Right forelimb (tissue), 1 donor: ENCODE measurements at places on chromosomes 5 and 9.

DNA sequence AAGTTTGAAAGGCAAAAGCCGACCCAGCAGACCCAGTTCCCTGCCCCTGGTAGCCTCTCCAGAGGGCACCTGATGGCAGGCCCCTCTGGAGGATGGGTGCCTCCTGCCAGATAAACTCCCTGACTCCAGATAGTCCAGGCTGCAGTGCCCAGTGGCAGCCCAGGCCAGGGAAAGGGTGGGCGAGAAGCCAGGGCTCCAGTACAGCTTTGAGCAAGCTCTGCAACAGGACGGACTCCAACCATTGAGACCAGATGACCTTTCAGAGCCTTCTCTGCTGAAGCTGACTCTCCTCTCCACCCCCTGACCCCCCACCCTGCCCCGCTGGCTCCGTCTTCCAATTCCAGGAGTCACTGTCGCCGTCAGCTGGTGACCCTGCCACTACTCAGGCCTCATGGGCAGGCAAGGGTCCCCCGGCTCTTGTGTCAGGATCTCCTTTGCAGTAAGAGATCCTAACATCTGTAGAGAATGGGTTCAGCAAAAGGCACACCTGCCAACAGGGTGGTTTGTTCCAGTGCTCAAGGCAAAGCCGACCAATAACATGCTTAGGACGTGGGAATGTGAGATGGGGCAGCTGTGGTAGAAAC lies 15.5 kb upstream of the FCN1 start:
- DNase-seq = no peak

- DNase-seq = no peak
Measured at GRCh38 chr5:80516826-80517225, 28.9 kb downstream of the FAM151B start.

DNA sequence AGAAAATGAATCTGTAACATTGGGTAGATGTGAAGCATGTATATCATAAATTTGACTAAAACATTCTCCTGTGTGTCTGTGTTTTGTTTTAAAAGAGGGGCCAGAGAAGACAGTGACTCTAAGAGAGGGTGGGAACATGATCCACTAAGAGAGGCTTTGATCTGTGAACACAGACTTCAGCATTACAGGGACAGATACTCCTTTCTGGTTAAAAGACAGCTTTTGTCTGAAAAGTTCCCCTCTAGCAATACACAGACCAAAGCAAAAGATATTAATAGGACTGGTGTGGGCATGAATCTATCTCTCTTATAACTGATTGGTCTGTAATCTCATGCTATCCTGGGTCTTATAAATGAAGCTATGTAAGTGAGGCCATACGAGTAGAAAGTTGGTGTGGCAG lies 150.9 kb downstream of the NUDT12 start:
- DNase-seq = no peak

GRCh38 chr9:92978345-92978875 lies 31.1 kb downstream of the FGD3 start:
- DNase-seq = no peak

- DNase-seq = no peak
Measured at GRCh38 chr5:65462139-65462705, 19.5 kb downstream of the ADAMTS6 start.

DNA sequence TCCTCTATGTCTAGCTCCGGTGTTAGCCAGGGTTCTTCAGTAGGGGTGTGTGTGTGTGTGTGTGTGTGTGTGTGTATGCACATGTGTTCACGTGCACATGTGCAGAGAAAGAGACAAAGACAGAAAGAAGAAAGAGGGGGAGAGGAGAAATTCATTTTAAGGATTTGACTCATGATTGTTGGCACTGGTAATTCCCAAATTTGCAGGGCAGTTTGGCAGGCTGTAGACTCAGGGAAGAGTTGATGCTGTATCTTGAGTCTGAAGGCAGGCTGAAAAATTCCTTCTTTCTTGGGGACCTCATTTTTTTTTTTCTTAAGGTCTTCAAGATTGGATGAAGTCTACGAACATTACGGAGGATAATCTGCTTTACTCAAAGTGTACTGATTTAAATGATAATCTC lies 335.7 kb downstream of the NSG2 start:
- no peak for DNase-seq

DNA sequence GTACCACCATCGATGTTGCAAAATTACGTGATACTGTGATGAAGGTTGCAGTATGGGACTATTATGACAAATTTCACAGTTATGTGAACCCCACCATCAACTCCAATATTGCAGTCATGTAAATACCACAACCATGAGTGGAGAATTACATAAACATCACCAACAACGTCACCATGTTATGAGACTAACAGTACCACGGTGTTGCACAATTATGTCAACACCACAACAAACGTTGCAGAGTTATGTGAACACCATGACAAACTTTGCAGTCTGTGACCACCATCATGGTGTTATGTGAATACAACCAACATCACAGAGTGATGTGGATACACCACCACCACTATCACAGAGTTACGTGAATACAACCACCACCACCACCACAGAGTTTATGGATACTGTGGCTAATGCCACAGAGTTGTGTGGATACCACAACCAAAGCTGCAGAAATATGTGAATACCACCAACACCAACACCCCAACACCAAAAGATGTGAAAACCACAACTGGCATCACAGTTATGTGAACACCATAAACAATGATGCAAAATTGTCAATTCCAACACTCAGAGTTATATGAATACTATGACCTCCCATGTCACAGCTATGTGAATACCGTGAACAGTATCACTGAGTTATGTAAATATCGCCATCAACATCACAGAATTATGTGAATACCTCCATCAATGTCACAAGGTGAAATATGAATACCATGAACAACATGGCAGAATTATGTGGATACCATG lies 62.4 kb downstream of the SHC3 start:
- DNase-seq = no peak

DNA sequence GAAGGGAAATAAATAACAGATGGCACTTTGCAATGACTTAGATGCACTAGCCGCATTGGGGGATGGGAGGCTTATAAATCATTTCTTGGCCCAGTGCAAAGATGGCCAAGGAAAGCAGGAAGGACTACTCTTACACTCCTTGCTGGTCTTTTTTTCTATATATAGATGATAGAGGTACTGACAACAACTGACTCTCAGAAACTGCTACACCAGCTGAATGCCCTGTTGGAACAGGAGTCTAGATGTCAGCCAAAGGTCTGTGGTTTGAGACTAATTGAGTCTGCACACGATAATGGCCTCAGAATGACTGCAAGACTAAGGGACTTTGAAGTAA lies 1.7 kb downstream of the CCNG1 start:
- no peak for DNase-seq

DNA sequence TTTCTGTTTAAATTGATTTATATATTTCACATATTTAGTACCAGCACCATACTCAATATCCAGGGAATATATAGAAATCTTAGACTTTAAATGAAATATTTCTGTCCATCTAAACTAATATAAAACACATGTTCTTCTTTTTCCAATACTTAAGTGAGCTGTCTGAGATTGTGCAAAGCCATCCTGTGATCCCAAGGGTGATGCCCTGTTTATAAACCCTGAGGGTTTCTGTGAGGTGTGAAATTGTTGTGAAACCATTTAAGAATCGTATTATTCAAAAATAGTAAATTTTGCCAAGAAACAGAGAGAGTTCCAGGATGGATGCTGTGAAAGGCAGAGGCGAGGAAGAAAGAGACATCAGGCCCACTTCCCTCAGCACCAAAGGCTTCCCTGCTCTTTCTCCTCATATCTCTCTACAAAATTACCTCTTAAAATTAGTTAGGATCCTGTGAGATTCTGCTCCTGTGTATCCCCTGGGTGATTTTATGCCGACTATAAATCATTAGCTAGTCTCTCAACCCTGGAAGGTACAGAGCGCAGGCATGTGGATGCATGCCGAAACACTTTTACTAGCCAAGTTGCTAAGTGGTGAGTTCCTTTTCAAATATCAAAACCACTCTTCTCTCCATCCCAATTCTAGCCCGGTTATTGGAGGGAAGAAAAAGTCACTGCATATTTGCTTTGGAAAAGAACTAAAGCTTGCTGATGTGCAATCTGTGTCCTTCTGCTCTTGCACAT lies 183.0 kb downstream of the GLIS3 start:
- no peak for DNase-seq

DNA sequence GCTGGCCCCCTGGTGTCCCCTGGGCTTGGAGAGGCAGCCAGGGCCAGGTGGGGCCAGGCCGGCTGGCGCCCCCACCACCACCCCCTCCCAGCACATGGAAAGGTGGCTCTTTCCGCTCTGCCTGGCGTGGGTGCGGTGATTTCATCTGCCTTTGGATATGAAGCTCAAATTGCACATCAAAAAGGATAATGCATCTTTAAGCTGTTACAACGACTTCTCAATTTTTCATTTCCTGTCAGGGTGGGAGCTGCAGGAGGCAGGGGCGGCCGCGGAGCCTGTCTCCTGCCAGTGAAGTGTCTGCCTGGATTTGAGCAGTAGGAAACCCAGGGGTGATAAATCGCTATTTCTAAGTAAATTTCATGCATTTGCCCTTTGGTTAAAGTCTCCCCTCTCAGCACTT lies 169.2 kb upstream of the MVB12B start:
- no peak for DNase-seq

GRCh38 chr5:122183098-122183787 lies 53.9 kb downstream of the ZNF474 start:
- no peak for DNase-seq

- no peak for DNase-seq
Measured at GRCh38 chr5:27516437-27516836, 478.1 kb upstream of the CDH9 start.

DNA sequence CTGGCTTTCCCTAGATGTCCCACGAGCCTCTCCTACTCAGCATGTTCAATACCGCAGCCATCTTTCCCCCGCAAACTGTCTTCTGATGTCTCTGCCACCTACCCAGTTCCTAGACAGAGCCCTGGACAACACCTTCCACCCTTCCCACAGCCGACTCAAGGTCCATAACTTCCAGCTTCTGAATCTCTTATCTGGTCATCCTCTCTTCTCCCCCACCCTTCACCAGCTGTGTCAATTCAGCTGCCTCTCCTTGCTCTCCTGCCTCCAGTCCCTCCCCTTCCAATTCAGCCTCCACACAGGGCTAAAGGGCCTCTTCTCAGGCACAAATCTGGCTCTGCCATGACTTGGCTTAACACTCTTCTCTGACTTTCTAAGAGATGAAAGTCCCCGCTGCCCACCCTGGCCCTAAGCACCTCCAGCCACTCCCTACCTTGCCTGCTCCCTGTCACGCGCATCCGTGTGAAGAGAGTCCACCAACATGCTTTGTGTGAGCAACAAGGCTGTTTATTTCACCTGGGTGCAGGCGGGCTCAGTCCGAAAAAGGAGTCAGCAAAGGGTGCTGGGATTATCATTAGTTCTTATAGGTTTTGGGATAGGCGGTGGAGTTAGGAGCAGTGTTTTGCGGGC lies 25.2 kb downstream of the AQP7 start:
- no peak for DNase-seq

DNA sequence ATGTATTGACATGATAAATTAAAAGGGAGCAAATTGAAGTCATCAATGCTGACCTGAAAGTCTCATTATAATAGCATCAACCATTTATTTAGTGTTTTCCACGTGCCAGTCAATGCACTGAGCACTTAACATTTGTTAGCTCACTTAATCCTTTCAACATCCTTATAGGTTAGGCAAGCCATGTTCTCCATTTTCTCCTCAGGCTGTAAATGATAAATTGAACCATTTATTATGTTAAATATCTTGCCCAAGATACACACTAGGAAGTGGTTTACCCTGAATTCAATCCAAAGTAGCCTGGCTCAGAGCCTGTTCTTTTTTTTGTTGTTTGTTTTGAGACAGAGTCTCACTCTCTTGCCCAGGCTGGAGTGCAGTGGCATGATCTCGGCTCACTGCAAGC lies 25.0 kb upstream of the SNX2 start:
- no peak for DNase-seq

DNA sequence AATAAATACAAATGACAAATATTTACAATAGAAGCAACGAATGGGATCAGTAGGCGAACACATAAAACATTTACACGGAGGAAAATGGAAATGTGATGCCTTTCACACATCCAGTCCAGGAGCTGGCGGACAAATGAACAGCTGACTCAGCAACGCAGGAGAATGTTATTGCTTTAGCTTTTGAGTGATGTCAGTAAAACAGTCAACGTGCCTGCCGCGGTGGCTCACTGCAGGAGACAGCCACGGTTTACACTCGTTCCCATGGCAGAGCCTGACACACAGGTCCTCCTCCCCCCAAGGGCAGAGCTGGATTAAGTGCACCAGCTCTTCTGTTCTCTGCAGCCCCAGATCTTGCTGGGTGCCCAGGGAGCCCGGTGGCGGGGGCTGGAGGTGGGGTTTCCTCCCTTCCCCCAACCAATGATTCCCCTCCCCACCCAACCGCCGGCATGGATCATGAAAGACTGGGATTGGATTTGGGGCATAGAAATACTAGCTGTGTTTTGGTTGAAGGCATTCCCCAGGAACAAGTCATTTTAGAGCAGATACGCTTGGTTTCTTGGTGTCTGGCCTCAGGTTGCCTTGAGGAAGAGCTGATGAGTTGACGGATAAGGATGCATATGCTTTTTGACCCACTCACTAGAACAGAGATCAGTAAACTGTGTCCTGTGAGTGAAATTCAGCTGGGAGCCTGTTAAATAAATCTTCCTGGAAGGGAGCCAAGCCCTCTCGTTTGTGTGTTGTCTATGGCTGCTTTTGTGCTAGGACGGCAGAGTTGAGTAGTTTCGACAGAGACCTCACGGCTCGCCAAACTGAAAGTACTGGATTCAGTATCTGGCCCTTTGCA lies 12.5 kb downstream of the STC2 start:
- peak; percentile 67 for DNase-seq

- DNase-seq = no peak
Measured at GRCh38 chr5:156474251-156474650, 147.3 kb downstream of the SGCD start.

GRCh38 chr5:78232163-78232562 lies 62.3 kb downstream of the AP3B1 start:
- no peak for DNase-seq

DNA sequence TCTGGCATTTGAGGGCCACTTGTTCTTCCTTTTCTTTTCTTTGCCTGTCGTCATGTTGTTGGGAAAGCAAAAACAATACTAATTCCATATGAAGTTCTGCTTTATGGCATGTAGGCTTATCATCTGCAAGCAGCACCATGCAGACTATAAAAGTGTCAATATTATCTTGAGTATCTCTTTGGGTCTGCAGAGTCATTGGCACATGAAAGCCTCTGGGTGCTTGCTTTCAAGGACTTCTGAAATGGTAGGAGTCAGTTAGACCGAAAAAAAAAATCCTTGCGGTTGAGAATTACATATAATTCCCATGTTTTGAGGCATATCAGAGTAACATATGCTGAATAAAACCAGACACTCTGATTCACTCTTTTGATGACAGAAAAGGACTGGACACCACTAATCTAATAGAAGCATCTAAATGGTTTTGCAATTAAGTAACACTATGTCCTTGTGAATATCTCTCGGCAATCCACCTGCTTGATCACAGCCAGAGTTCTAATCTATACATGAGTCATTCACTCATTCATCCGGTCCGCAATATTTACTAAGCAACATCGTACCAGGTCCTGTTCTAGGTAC lies 44.4 kb downstream of the GNAQ start:
- DNase-seq = no peak

DNA sequence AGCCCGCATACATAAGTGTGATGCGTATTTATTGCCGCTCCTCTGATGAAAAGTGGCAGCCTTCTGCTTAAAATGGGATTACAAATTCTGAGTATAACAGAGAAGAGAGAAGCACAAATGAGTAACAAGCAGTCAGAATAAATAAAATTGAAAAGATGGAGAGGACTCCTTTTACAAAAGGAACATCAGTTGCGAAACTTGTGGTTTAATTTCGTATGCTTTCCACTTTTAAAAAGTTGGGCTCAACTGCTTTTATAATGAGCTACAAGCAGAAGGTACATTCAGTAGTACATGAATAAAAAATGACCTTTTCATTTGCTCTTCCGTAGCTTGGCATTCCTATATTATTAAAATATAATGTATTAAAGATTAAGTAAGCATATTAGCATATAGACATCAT lies 320.0 kb downstream of the FBXL17 start:
- DNase-seq = no peak
